ENCODE measurements at places on chromosomes 13 and 19.

DNA sequence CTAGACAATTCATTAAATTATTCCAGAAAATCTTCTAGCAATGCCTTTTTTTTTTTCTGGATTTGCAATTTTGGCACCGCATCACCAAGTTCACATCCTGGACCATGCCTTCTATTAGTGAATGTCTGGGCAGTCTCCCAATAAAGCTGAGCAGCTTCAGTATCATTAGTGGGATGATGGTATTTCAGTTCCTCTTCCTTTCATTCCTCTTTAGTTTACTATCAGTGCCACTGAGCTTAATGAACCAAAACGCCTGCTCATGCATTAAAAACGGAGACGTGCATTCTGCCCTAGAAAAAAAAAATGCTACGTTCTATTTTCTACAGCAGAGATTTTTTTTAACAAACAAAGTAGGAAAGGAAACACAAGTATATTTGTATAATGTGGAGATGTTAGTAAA lies 343.0 kb downstream of the PCDH9 start:
- DNase-seq = no peak

DNA sequence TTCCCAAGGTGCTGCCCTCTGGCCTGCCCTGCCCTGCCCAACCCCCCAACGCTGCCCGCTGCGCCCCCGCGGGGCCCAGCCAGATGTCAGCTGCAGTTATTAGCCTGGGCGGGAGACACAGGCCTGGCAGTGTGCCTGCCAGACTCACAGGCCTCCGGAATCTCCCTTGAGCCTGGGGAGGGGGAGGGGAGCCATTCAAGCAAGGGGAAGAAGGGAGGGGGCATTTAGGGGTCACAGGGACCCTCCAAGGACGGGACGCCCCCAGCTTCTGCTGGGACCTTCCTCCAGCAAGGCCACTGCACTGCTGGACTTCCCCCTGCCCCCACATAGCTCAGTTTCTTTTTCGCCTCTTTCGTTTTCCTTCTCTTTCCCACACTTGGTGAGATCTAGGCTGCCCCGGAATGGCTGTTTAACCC lies 2.6 kb upstream of the JUNB start:
- peak; percentile 93 for DNase-seq

GRCh38 chr19:8304841-8305621 lies 3.1 kb downstream of the CD320 start:
- DNase-seq = peak; percentile 46

GRCh38 chr13:93309886-93310523 lies 83.4 kb downstream of the GPC6 start:
- DNase-seq = no peak

- no peak for DNase-seq
These were observed 795 bp downstream of the JOSD2 start for GRCh38 chr19:50510121-50510670.
